Breast epithelium (tissue), 4 donors: ENCODE measurements at places on chromosomes 1 and 21. TPM values are rescaled to one million over a fixed set of nuclear protein-coding genes. Genes with fewer than 3 reads are reported as not detected.

- DNase-seq, result no peak
Observed at GRCh38 chr1:241186716-241187115, 170.3 kb downstream of the RGS7 start.

- DNase-seq, result no peak
Observed at GRCh38 chr1:27609618-27610240, 5.8 kb upstream of the AHDC1 start.

The FBLIM1 gene
- total RNA-seq, result 73.4 TPM

GRCh38 chr1:220796530-220796929 lies 9.8 kb downstream of the MTARC1 start:
- no peak for DNase-seq

DNA sequence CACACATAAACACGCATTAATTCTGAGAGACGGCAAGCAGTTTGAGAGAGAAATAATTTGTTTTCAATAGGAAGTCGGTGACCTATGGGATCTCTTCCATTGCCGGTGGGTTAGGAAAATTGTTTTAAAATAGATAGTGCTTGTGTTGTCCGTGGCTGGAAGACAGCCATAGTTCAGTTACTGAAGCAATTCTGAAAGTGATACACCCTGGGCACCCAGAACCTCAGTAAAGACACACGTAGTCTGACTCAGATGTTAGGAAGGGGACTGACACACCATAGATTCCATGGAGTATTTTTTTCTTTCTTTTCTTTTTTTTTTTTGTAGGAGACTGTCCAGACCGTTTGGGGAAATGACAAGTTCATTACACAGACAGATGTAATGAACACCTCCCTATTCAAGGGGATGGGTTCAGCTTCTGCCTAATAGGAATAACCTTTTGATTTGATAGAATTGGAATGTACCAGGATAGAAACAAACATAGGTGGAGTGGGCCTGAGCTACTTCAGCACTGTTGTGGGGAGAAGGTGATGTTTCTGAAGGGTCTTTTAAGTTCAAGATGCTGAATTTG lies 1.6 kb downstream of the C1orf21 start:
- no peak for DNase-seq

GRCh38 chr1:46065405-46065804 lies 67.0 kb downstream of the PIK3R3 start:
- no peak for DNase-seq

DNA sequence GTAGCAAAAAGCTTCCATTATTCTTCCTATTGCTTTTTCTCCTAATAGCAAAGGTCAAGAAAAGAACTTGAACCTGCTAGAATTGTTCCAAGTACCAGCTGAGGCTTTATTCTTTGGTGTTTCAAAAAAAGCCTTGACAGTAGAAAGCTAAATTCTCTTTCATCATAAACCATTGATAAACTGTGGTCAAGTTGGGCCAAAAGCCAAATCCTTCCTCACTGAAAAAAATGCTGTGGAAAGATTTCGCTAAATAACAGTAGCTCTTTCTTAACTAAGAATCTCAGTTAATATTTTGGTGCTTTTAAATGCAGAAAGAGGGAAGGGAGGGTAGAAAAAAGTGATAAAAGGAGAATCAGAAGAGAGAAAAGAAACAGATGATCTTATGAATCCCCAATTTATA lies 14.0 kb upstream of the JAM2 start:
- no peak for DNase-seq

- DNase-seq, result no peak
Observed at GRCh38 chr1:35463232-35463631, 94.0 kb downstream of the KIAA0319L start.

The GRHL3 gene
- total RNA-seq, result not detected

DNA sequence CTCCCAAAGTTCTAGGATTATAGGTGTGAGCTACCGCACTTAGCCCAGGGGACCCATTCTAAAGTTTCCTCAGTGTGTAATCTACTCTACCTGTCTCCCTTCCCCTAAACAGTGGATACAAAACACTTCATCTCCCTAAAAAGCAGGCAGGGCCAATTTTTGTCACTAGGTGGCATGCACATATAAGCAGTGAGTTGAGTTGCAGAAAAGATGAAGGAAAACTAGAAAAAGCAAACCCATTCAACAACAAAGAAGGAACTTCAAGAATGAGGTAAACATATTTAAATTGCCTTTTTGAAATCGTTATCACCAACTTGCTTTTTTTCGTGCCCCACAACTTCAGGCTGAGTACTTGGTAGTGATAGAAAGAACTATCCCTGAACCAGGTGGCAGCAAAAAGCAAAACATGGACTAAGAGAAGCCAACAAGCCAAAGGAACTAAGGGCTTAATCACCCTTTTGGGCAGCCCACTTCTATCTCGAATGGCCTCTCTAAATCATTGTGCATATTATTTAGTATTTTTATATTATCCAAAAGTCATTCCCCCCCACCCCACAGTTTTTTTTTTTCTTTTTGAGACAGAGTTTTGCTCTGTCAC lies 19.7 kb upstream of the ALDH9A1 start:
- no peak for DNase-seq

DNA sequence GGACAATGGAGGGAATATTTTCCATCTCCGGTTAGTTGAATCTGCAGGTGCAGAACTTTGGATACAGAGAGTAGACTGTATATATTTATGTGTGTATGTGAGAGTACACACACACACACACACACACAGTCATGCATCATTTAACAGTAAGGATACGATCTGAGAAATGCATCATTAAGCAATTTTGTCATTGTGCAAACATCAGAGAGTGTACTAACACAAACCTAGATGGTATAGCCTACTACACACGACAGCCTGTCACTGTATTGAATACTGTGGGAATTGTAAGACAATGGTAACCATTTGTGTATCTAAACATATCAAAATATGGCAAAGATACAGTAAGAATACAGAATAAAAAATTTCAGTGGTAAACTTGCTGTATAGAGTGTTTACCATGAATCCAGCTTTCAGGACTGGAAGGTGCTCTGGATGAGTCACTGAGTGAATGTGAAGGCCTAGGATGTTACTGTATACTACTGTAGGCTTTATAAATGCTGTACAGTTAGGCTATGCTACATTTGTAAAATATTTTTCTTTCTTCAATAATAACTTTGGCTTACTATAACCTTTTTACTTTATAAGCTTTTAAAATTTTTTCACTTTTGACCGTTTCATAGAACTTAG lies 138.5 kb downstream of the ZZZ3 start:
- no peak for DNase-seq

DNA sequence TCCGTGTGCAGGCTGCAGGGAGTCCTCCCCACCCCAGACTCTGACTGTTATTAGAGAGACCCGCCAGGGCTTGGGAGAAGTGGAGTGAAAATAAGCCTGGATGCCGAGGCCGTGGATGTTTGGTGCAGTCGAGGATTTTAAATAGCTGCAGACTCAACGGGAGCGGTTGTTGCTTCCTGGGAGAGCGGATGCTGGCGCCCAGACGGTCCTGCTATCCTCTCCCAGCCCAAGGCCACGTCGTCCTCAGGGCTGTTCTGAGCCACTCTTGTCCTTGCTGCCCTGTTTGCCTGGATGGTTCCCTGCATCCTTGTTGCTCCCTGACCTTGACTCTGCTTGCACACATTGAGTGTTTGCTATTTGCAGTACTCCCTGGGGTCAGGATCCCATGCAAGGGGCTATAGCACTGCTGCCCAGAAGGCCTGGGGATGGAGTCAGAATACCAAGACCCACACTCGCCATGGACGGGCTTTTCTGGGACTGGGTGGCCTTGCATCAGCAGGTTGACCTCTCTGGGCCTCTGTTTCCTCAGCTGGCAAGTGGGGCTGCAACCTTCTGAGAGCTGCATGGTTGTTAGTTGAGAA lies 205.3 kb upstream of the C1orf174 start:
- DNase-seq, result no peak

GRCh38 chr1:54837002-54837853 lies 36.1 kb upstream of the TTC22 start:
- DNase-seq, result no peak

The FAM131C gene
- not detected for total RNA-seq

GRCh38 chr1:14468751-14469150 lies 129.7 kb upstream of the KAZN start:
- DNase-seq, result no peak

The UTS2 gene
- total RNA-seq, result not detected

DNA sequence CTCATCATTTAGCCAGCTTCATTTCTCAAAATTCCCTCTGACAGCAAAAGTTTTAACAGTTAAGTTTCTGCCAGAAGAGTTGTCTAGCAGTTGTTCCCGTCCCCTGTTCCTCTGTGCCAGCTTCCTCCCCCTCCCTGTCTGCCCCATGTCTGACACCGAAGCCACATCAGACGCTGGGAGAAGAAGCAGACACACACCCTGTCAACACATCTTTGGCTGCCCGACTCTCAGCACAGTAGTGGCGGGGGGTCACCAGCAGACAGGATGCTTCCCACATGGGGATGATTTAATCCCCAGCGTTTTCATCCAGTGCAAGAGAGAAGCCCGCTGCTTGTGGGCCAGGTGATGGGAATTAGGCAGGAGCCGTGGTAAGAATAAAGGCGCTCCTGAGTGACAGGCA lies 379.4 kb upstream of the RUNX1 start:
- DNase-seq, result no peak

DNA sequence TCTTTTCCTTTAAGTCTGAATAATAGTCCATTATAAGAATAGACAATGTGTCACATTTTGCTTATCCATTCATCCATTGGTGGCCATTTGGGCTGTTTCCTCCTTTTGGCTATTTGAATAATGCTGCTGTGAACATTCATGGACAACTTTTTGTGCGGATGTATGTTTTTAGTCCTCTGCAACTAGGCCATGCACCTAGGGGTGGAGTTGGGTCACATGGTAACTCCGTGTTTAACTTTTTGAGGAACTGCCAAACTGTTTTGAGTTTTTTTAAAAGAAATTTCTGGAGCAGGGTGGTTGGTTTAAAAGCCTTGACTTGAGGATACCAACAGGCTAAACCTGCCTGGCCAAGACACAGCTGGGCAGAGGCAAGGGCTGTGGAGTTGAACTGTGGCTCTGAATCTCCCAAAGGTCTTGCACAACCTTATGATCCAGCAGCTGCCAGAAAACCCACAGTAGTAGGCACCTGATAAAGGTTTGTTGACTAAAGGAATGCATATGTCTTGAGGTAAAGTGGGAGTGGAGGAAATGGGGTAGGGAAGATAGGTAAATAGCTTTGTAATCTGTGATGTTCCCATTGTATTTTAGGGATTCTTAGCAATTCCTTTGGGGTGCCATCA lies 5.6 kb upstream of the RPTN start:
- DNase-seq, result no peak

The CFAP74 gene
- not detected for total RNA-seq

The CCDC28B gene
- 4.1 TPM for total RNA-seq

DNA sequence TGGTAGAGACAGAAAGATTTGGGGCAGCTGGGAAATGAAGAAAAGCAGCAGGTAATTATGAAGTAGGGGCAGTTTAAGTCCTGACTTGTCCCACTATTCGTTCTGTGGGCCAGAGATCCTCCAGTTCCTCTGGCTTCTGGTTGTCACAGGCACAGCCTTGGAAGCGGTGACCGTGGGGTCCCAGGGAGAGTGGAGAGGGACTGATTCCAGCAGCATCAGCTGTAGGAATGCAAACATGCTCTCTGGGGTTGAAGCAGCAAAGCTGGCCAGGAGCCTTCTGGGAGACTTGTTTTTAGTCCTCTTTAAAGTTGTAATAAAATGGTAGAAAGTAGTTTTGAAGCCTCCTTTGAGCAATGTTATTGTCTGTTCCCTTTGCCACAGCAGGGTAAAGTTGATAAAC lies 488.0 kb downstream of the LMO4 start:
- DNase-seq, result no peak

The AADACL4 gene
- not detected for total RNA-seq

GRCh38 chr1:159958719-159959380 lies 4.8 kb upstream of the SLAMF9 start:
- DNase-seq, result no peak

The HSD11B1 gene
- total RNA-seq, result 0.88 TPM

- no peak for DNase-seq
Observed at GRCh38 chr21:42807938-42808613, 71.3 kb downstream of the WDR4 start.

The MATN1 gene
- total RNA-seq, result not detected
